Upper lobe of left lung (tissue), 6 donors: ENCODE measurements at places on chromosomes 3 and 15. TPM values are rescaled to one million over a fixed set of nuclear protein-coding genes. Genes with fewer than 3 reads are reported as not detected.

DNA sequence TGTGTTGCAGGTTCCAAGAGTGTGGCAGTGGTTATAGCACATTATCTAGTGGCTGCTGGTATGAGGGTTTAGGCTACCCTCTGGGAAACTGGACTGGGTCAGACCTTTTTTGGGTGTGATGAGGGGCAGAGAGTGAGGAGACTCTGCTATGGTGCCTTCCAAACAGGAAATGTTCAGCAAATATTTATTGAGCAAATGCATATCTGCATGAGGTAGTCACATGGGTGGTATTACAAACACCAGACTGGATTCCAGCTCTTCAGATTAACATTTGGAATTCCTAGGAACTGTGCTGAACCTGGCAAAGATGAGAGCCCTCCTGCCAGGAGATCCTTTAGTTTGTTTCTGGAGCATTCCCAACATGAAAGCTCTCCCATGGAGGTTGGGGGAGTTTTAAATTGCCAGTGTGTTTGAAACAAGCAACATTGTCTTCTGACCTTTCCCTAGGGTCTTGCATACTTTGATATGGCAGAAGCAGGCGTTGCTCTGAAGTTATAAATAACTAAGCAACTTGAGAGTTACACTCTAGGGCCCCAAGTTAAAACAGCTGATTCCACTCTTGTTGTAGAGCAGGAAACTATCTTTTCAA, 341.2 kb upstream of the C2CD4B start:
- H3K27ac ChIP-seq: peak overlapping the region; percentile 31
- H3K36me3 ChIP-seq: no peaks in the 10 kb centered on the region
- H3K4me1 ChIP-seq: peaks cover 14% of the 10 kb centered on the region
- no peaks in the 10 kb centered on the region for H3K27me3 ChIP-seq
- H3K4me3 ChIP-seq: no peak overlapping the region

- H3K4me3 ChIP-seq: no peak overlapping the region
- no peaks in the 10 kb centered on the region for H3K27me3 ChIP-seq
- no peaks in the 10 kb centered on the region for H3K36me3 ChIP-seq
- H3K27ac ChIP-seq: no peak overlapping the region
- H3K4me1 ChIP-seq: no peaks in the 10 kb centered on the region
Observed at GRCh38 chr3:186180151-186180550, 71.3 kb upstream of the ETV5 start.

- no peaks in the 10 kb centered on the region for H3K36me3 ChIP-seq
- H3K4me1 ChIP-seq: peaks cover 3% of the 10 kb centered on the region
- no peak overlapping the region for H3K27ac ChIP-seq
- DNase-seq: no peak
Observed at GRCh38 chr3:190865419-190865818, 2.9 kb upstream of the GMNC start.

- no peaks in the 10 kb centered on the region for H3K36me3 ChIP-seq
- no peak for DNase-seq
- H3K27me3 ChIP-seq: no peaks in the 10 kb centered on the region
- H3K27ac ChIP-seq: no peak overlapping the region
- no peaks in the 10 kb centered on the region for H3K4me1 ChIP-seq
Observed at GRCh38 chr3:97711654-97712053, 52.9 kb upstream of the ARL6 start.

GRCh38 chr3:49785565-49786356, 581 bp downstream of the IP6K1 start:
- H3K36me3 ChIP-seq: peaks cover 26% of the 10 kb centered on the region
- peak; percentile 35 for DNase-seq
- peak overlapping the region; percentile 99 for H3K27ac ChIP-seq
- H3K4me3 ChIP-seq: peak overlapping the region; percentile 88

Gene TEX264
- 81.7 TPM for total RNA-seq

- DNase-seq: no peak
- no peaks in the 10 kb centered on the region for H3K4me1 ChIP-seq
- no peaks in the 10 kb centered on the region for H3K36me3 ChIP-seq
- H3K27ac ChIP-seq: no peak overlapping the region
Observed at GRCh38 chr3:54065140-54065539, 57.2 kb upstream of the CACNA2D3 start.

Gene SLC24A5
- not detected for total RNA-seq

GRCh38 chr3:129162729-129163579, 2.1 kb upstream of the ISY1 start:
- H3K27me3 ChIP-seq: no peaks in the 10 kb centered on the region
- peak overlapping the region; percentile 97 for H3K27ac ChIP-seq
- H3K4me3 ChIP-seq: no peak overlapping the region

Gene MUC13
- total RNA-seq: not detected

GRCh38 chr3:31232055-31233025, 300.4 kb upstream of the STT3B start:
- DNase-seq: peak; percentile 15
- H3K36me3 ChIP-seq: no peaks in the 10 kb centered on the region
- no peaks in the 10 kb centered on the region for H3K4me1 ChIP-seq
- H3K27me3 ChIP-seq: no peaks in the 10 kb centered on the region
- peak overlapping the region; percentile 59 for H3K27ac ChIP-seq
- H3K4me3 ChIP-seq: no peak overlapping the region

DNA sequence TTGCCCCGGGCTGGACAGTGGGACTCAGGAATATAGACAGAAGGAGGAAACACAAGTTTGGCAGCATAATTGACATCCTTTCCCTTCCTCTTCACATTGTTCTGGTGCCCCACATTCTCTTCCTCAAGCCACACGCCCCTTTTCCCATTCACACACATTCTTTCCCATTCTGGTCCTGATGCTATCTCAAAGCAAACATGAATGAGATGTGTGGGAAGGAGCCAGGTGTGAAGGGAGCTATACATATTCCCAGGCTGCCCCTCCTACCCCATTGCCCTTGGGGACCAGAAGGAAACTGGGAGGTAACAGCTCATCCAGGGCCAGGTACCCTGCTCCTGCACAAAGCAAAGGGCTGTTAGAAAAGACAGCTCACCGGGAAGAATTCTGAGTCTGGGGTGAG, 23.4 kb upstream of the CLK3 start:
- no peak overlapping the region for H3K4me3 ChIP-seq
- DNase-seq: no peak
- H3K4me1 ChIP-seq: peaks cover 25% of the 10 kb centered on the region
- H3K36me3 ChIP-seq: peaks cover 5% of the 10 kb centered on the region
- H3K27me3 ChIP-seq: no peaks in the 10 kb centered on the region

GRCh38 chr3:184543843-184544512, 17.6 kb upstream of the EPHB3 start:
- H3K27ac ChIP-seq: no peak overlapping the region
- H3K4me1 ChIP-seq: peaks cover 5% of the 10 kb centered on the region
- no peak for DNase-seq
- H3K27me3 ChIP-seq: no peaks in the 10 kb centered on the region
- no peak overlapping the region for H3K4me3 ChIP-seq

DNA sequence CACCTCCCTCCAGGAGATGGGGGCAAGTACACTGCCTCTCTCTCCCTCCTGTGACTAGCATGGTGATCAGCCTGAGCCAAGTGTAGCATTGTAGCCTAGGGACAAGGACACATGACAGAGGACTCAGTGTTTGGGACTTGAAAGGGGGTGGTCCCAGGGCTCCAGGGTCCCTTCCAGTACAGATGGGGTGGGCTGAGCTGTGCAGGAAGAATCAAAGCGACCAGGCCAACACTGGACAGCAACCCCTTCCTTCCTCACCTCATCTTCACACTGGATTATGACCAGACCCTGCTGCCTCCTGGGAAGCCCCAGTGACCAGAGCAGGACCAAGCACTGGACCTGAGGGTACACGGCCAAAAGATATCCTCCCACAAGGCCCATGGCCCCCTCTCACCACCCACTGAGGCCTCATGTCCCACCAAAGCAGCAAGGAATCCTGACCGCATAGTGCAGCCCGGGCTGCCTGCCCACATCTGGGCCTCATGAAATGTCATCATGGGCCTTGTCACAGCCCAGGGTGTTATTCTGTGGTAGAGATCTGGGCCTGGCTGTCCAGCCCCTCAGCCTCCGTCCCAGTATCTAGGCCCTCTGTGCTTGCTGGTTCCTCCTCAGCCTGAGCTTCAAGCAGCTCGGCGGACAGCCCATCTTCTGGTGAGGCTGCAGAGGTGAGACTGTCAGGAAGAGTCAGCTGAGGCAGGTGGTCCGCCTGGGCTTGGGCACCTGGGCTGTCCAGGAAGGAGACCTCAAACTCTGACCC, 9.5 kb downstream of the GORASP1 start:
- no peak overlapping the region for H3K27ac ChIP-seq
- H3K4me1 ChIP-seq: peaks cover 5% of the 10 kb centered on the region
- H3K27me3 ChIP-seq: no peaks in the 10 kb centered on the region

GRCh38 chr3:171994646-171995428, 44.5 kb upstream of the FNDC3B start:
- no peak overlapping the region for H3K27ac ChIP-seq
- no peaks in the 10 kb centered on the region for H3K27me3 ChIP-seq
- H3K4me3 ChIP-seq: no peak overlapping the region
- no peak for DNase-seq
- H3K36me3 ChIP-seq: no peaks in the 10 kb centered on the region

- no peak overlapping the region for H3K27ac ChIP-seq
- DNase-seq: no peak
- H3K36me3 ChIP-seq: no peaks in the 10 kb centered on the region
- no peak overlapping the region for H3K4me3 ChIP-seq
- no peaks in the 10 kb centered on the region for H3K4me1 ChIP-seq
Observed at GRCh38 chr15:90680371-90680935, 36.7 kb upstream of the BLM start.

DNA sequence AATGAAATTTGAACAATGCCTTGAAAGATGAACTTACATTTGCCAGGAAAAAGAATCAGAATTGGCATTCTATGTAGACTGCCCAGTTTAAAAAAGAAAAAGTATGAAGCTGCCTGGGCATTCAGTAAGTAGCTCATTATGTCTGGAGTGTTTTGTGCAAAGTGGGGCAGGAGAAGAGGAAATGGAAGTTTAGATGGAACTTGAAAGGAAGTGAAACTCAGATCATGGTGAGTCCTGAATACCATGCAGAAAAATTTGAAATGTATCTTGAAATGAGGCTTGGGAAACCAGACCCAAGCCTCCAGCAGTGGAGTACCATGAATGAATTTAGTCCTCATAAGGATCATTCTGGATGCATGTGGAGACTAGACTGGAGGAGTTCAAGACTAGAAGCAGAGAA, 4.8 kb upstream of the MORC1 start:
- DNase-seq: no peak
- no peak overlapping the region for H3K27ac ChIP-seq
- no peaks in the 10 kb centered on the region for H3K27me3 ChIP-seq
- no peak overlapping the region for H3K4me3 ChIP-seq

GRCh38 chr15:70578196-70578595, 185.2 kb downstream of the UACA start:
- H3K27ac ChIP-seq: no peak overlapping the region
- H3K27me3 ChIP-seq: no peaks in the 10 kb centered on the region
- H3K4me1 ChIP-seq: no peaks in the 10 kb centered on the region

DNA sequence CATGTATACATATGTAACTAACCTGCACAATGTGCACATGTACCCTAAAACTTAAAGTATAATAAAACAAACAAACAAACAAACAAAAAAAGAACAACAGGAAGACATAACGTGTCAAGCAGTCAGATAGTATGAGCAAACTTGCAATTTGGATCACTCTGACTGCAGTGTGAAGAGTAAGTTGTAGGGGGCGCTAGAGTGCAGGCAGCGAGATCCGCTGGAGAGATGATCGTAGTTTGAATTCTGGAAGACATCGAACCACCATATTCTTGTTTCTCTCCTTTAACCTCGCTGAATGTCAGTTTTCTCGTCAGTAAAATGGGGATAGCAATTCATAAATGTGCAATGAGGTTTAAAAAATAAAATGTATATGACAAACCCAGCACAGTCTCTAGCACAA, 165.2 kb upstream of the LMCD1 start:
- no peak for DNase-seq
- no peaks in the 10 kb centered on the region for H3K4me1 ChIP-seq
- no peaks in the 10 kb centered on the region for H3K27me3 ChIP-seq
- no peak overlapping the region for H3K4me3 ChIP-seq
- H3K36me3 ChIP-seq: no peaks in the 10 kb centered on the region
- H3K27ac ChIP-seq: no peak overlapping the region

- DNase-seq: peak; percentile 59
- no peaks in the 10 kb centered on the region for H3K36me3 ChIP-seq
- H3K27me3 ChIP-seq: no peaks in the 10 kb centered on the region
- no peak overlapping the region for H3K4me3 ChIP-seq
Observed at GRCh38 chr15:74763416-74763815, 14.8 kb downstream of the CYP1A2 start.

DNA sequence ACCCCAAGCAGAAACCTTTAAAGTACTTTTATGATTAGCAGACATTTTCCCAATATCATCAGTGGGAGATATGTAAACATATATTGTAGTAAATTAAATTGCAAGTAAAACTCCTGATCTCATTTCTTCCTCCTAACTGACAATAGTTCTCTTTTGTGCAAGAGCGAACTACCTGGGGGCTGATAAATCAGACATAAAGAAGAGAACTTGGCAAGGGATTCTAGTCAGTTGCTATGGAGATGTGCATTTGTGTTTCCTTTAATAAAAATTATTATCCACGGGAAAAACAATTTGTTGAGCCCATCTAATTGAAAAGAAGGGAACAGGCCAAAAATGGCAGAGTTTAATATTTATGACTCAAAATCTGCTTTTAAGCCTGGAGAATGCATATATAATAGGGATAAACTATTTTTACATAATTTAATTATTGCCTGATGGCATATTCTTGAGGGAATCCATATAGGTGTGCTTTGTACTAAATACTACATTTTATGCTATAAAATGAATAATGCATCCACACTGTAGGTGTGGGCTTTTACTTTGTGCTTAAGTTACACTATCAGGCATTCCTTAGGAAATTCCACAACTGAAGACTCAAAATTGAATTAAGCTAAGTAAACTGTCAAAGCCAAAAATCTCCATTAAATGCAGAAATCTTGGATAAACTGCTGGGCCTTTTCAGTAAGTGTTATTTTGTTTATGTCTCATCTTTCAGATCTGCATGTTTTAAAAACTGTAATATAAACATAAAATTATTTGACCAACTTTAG, 258.1 kb downstream of the ERC2 start:
- H3K27me3 ChIP-seq: no peaks in the 10 kb centered on the region
- no peaks in the 10 kb centered on the region for H3K4me1 ChIP-seq
- H3K36me3 ChIP-seq: no peaks in the 10 kb centered on the region
- DNase-seq: no peak
- no peak overlapping the region for H3K27ac ChIP-seq

Gene AMIGO3
- 0.34 TPM for total RNA-seq

Gene THRB
- 5.5 TPM for total RNA-seq

GRCh38 chr3:126671521-126671920, 16.6 kb upstream of the TXNRD3 start:
- no peak overlapping the region for H3K27ac ChIP-seq
- H3K4me3 ChIP-seq: no peak overlapping the region
- no peaks in the 10 kb centered on the region for H3K27me3 ChIP-seq
- H3K4me1 ChIP-seq: no peaks in the 10 kb centered on the region
- no peaks in the 10 kb centered on the region for H3K36me3 ChIP-seq

DNA sequence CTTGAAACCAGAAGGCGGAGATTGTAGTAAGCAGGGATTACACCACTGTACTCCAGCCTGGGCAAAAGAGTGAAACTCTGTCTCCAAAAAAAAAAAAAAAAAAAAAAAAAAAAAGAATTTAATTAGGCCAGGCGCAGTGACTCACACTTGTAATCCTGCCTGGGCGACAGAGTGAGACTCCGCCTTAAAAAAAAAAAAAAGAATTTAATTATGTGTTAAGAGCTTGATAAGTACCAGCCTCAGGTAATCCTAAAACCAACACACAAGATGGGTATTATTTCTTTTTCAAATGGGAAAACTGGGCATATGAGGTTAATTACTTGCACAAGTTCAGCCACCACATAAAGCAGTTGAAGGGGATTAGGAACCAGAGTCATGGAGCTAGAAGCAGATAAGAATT, 49.0 kb downstream of the PBRM1 start:
- H3K4me1 ChIP-seq: no peaks in the 10 kb centered on the region
- no peaks in the 10 kb centered on the region for H3K27me3 ChIP-seq
- DNase-seq: peak; percentile 27
- H3K4me3 ChIP-seq: no peak overlapping the region
- H3K36me3 ChIP-seq: peaks cover 79% of the 10 kb centered on the region

Gene DPPA2
- total RNA-seq: not detected

Gene DHX30
- total RNA-seq: 57.0 TPM
